Lower lobe of right lung (tissue), 2 donors: ENCODE measurements at places on chromosomes 3 and 15. TPM values are rescaled to one million over a fixed set of nuclear protein-coding genes. Genes with fewer than 3 reads are reported as not detected.
A peak's percentile ranks its signal among the peaks of the same experiment; 100 is the strongest.

GRCh38 chr3:72768936-72769335 lies 79.3 kb downstream of the SHQ1 start:
- no peak for DNase-seq

DNA sequence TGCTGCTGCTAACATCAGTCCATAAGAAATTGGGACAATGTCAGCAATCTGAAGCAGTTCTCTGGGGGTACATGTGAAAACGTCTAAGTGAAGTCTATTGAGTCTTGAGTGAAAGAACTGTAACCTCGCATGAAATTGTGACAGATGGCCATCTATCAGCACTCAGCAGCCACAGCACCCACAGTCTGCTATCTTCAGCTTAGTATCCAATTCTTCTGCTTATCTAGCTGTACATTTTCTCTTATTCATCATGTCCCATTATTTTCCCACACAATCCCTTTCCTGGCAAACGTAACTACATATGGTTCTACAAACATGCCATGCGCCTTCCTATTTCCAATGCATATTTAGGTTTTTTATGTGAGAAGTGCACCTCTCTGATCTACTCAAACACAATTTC lies 629.7 kb downstream of the NTRK3 start:
- no peak for DNase-seq

- no peak for DNase-seq
Measured at GRCh38 chr3:170762064-170762463, 107.9 kb downstream of the RPL22L1 start.

DNA sequence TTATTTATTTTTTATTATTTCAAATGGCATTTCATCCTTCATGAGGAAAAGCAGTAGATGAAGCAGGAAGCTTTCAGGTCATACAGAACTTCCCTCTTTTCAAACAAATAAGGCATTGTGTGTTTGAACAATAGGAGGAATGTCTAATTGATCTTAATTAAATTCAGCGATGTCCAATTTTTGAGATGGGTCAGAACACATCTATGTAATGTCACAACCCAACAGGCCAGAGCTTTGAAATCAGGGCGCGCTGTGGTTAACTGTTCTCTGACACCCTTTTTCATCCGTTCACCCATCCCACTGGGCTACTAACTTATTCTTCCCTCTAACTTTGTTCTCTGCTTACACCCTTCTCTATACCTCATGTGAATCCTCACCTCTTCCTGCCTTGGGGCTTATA lies 510.5 kb downstream of the FOXP1 start:
- DNase-seq, result no peak

- DNase-seq, result no peak
Measured at GRCh38 chr3:108554913-108555571, 34.2 kb downstream of the CIP2A start.

- no peak for DNase-seq
Measured at GRCh38 chr3:141710888-141711616, 27.0 kb upstream of the RNF7 start.

DNA sequence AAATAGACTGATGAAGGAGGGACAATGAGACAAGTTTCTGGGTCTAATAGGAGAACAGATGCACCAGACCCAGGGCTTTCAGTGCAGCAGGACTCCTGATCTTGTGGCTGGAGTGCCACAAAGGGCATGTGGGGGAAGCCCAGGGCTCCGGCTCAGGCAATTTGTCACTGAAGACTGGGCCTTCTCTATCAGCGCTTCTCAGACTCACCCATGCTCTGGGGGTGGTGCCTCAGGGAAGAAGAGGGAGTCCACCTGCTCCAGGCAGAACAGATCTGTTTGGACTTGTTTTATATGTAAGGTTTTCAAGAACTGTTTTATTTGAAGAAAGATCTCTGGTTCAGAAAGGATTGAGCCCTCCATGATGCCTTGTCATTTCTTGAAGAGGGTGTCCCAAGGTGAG lies 112.4 kb upstream of the TLE3 start:
- no peak for DNase-seq

GRCh38 chr15:54599386-54599785 lies 597.4 kb downstream of the RSL24D1 start:
- no peak for DNase-seq

GRCh38 chr3:126111566-126112475 lies 27.9 kb upstream of the SLC41A3 start:
- no peak for DNase-seq

DNA sequence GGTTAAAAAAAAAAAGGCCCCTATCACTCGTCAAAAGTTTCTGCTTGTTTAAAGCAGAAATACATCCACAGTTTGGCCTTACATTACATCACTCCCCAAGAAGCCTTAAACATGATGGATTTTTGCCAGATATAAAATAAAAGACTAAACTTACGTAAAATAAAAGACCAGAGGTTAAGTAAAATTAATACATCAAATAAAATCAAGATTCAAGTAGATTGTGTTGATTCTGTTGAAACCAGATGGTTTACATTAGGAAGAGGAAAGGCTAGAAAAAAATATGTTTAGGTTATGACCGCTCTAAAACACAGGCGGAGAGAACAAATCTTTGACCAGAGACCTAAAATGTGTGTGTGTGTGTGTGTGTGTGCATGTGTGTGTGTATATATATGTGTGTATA lies 104.1 kb downstream of the DUT start:
- no peak for DNase-seq

GRCh38 chr3:32571192-32571485 lies 481 bp upstream of the DYNC1LI1 start:
- DNase-seq, result no peak

DNA sequence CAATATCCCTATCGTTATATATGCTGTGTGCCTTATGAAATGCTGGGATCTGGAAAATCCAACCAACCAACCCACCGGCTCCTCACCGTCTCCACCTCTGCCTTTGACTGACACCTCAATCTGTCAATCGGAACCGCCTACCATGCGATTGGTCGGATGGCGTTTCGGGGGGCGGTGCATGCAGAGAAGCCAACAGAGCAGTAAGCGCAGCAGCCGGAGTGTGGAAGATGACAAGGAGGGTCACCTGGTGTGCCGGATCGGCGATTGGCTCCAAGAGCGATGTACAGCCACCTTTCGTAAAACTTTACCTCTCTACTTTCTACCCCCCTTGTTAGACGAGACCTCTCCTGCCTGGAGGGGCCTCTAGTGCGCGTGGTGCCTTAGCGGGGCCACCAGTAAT lies 6.3 kb downstream of the CLK3 start:
- DNase-seq, result peak; percentile 47

GRCh38 chr3:127409421-127410136 lies 121.7 kb upstream of the PRR20G start:
- DNase-seq, result no peak

- no peak for DNase-seq
Measured at GRCh38 chr3:23288286-23288685, 85.2 kb downstream of the UBE2E2 start.

DNA sequence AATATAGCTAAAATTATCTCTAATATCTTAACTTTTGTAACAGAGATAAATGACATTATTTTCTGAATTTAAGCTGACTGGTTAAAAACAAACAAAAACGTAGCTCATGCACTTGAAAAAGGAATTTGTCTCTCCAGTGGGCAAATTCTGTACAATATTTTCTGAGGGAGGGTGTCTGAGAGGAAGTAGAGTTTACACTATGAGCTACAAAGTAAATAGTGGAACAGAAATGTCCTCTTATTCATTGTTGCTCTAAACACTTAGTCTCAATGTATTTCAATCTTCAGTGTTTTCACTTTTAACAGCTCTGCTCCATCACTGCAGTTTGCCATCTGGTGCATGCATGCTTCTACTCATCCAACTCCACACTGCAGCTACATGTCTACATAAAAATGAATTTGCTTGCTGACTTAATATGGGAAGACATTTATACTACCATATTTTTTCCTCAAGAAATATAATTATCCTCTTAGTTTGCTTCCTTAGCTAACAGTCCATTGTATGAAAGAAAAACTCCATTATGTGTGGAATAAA lies 817.4 kb upstream of the LMCD1 start:
- DNase-seq, result no peak

DNA sequence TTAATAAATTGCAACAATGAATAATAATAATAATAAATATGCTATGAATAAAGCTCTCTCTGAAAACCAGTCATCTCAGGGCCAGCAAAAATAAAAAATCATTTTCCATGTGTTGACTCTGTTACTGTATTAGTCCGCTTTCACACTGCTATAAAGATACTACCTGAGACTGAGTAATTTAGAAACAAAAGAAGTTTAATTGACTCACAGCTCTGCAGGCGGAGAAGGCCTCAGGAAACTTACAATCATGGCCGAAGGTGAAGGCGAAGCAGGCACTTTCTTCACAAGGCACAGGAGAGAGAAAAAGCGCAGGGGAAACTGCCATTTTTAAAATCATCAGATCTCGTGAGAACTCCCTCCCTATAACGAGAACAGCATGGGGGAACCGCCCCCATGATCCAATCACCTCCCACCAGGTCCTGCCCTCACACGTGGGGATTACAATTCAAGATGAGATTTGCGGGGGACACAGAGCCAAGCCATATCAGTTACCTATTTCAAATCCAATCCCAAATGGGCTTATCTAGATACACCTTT lies 224.1 kb downstream of the IGSF11 start:
- no peak for DNase-seq

DNA sequence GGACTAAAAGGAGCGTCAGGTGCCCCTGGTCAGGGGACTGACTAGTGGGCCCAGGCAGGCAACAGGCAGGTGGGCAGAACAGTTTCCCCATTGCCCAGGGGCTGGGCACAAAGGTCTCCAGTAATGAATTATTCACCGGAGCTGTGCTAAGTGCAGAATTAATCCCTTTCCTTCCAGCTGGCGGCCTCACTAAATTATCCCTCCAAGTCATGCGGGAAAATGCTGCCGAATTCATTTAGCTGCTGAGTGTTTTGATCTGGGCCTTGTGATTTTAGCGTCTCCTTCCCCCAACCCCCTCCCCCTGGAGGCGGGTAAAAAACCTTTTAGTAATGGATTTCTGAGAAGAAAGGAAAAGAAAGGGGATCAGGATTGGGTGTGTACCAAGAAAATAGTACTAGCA lies 47.2 kb downstream of the CCDC33 start:
- DNase-seq, result no peak

DNA sequence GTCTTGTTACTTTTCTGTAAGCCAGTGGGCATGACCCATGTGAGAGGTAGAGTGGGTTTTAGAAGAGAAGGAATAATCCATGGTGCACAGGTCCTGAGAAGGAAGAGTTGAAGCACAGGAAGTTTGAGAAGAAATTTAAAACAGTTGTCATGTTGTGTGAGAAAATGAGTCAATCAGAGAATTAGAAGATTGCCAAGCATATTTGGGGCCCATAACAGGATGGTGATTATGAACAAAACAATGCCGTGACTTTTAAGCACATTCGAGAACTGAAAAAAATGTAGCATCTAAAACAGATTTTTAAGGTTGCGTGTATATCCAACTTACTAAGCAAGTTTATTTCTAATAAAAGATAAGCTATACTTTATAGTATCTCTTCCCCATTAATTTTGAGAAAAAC lies 198.7 kb downstream of the RORA start:
- no peak for DNase-seq

DNA sequence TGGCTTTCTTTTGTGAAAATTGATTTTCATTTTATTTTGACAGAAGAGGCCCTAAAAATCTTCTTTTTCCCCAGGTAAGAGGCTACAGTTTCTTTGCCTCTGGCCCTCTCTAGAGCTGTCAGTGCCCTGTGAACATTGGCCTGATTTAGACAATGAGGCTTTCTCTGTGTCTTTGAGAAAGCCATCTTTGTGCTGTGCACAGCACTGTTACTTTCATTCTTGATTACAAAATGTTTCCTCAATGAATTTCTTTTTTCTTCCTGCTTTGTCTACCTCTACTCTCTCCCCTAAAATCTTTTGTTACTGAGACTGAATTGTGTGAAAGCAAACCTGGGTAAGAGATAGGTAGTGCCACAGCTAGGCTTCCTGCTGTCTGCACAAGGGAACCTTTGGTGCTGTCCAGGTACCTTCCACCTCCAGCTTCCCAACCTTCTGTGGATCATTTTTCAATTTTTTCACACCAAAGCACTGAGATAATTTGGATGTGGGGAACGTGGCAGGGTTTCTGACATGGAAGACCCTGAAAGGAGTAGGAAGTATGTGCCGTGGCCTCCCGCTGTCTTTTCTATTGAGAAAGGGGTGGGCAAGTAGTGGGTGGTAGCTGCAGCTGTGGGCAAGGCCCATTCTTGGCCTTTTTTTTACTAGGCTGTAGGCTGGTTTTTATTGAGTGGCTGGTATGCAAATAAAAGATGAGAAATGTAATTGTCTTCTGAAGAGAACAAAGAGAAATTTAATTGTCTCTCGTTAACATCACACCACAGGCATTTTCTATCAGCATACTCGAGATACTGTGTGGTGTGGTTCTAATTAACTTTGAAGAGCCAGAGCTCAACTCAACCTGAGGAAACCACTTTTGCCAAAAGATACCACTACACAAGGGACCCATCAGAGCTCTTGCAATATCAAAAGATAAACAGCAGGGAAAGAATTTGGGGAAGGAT lies 21.0 kb downstream of the RAB8B start:
- DNase-seq, result no peak

- DNase-seq, result no peak
Measured at GRCh38 chr15:97688886-97689285, 271.6 kb upstream of the ARRDC4 start.

- DNase-seq, result no peak
Measured at GRCh38 chr15:95450413-95450812, 880.1 kb upstream of the NR2F2 start.

GRCh38 chr15:93206893-93207292 lies 117.9 kb upstream of the RGMA start:
- no peak for DNase-seq

DNA sequence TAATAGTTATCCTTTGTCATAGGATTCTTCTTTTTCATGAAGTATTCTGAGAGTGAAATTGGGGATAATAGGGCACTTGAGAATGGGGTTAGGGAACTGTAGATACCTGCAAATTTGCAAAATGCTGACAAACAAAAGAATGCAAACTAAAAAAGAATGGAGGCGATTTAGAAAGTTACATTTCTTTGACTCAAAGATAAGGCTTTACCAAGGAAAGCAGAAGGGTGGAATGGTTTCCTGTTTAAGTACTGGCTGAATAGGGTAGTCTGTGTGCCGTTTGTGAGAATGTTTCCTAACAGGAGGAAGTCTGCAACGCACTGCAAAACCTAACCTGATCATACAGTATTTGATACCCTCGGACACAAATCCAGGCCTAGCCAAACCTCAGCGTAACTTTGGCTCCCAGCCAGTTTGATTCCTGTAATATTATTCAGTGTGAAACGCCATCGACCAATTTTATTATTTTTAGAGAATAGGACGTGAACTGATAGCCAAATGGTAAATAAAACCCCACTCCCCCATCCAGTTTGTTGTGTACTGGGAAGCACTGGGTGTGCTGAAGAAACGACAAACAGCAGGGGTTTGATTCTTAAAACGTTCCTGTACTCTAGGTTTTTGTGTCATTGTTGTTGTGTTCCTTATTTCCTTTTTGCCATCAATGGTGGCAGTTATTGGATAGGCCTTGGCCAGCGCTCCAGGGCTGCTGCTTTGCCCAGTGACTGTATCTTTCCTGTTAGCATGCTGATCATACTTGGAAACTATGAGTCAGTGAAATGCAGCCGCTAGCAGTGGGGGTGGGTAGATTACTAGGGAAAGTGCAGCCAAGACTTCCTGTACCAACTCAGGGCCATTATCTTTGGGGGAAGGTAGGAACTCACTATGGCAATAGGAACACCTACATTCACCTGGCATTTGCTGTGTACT lies 148.0 kb upstream of the TBL1XR1 start:
- DNase-seq, result peak; percentile 83

Gene PRR20G
- not detected for total RNA-seq

Gene SMCO1
- not detected for total RNA-seq

Gene NEO1
- total RNA-seq, result 37.8 TPM

Gene ANP32A
- 129 TPM for total RNA-seq

Gene ECE2
- not detected for total RNA-seq

Gene STRIT1
- total RNA-seq, result not detected

Gene PPP4R2
- total RNA-seq, result 65.7 TPM
